Muscle of leg (tissue), 16 donors: ENCODE measurements at places on chromosomes 11 and 22. TPM values are rescaled to one million over a fixed set of nuclear protein-coding genes. Genes with fewer than 3 reads are reported as not detected.

C11orf87 gene
- 0.09 TPM for total RNA-seq

MRPL17 gene
- 37.2 TPM for total RNA-seq

CNTN5 gene
- total RNA-seq = 6.2 TPM

OR52B4 gene
- total RNA-seq = not detected

KCTD14 gene
- total RNA-seq = 0.89 TPM

TRPM5 gene
- total RNA-seq = under 0.01 TPM

CD3E gene
- 0.13 TPM for total RNA-seq

GAB4 gene
- total RNA-seq = not detected

DNA sequence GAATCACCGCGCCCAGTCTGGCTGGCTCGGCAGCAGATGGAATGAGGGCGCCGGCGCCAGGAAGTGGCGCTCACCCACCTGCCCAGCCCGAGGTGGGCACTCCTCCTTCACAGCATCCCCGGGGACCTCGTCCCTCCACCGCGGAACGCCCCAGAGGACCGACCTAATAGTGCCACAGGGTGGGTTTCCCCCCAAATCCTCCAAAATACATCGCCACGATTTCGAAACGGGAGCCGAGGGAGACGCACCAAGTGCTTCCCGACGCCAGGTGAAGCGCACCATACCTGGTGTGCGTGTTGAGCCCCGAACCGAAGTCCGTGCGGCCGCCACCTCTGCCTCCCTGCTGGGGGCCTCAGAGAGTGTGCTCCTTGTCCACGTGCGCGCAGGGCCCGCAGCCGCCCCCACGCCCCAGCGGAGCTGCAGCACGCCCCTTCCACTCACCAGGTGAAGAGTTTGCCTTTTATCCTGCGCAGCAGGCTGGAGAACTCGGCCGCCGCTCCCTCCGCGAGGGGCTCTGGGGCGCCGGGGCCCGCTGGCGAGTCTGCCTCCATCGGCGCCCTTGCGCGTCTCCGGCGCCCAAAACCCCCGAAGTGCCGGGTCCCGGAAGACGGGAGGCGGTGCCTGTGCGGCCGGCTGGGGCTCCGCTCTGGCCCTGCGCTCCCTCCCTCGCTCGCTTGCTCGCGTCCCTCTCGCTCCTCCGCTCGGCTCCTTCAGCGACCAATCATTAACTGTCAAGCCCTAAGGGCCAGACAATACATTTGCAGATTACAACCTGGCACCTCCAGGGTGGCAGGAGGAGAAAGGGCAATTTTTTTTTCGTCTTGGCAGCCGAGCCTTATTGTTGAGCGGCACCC is at the start of gene SLC35F2:
Gene SLC35F2, minus strand, starts transcription at position 571 of the 854 bp plus-strand sequence. Its CDS starts 20 bp downstream, at position 551.
- H3K4me3 ChIP-seq = peak within 1 kb of the TSS; percentile 66
- peak; percentile 51 for DNase-seq
- H3K36me3 ChIP-seq = no peaks in the 10 kb centered on the region

GRCh38 chr11:83170865-83171264 is 13.9 kb downstream of the PCF11 start:
- H3K27ac ChIP-seq = no peak overlapping the region
- H3K4me3 ChIP-seq = no peak overlapping the region
- peaks cover 3% of the 10 kb centered on the region for H3K4me1 ChIP-seq
- H3K36me3 ChIP-seq = peaks cover 53% of the 10 kb centered on the region
- no peak for DNase-seq

- peaks cover 16% of the 10 kb centered on the region for H3K4me1 ChIP-seq
- H3K27me3 ChIP-seq = no peaks in the 10 kb centered on the region
- peaks cover 3% of the 10 kb centered on the region for H3K36me3 ChIP-seq
- no peak for DNase-seq
Observed at GRCh38 chr11:36061471-36061870, 117.6 kb downstream of the LDLRAD3 start.

- H3K4me3 ChIP-seq = no peak overlapping the region
- H3K4me1 ChIP-seq = peaks cover 15% of the 10 kb centered on the region
- no peaks in the 10 kb centered on the region for H3K36me3 ChIP-seq
- DNase-seq = peak; percentile 76
- no peak overlapping the region for H3K27ac ChIP-seq
Observed at GRCh38 chr22:48092866-48093265, 1330.4 kb downstream of the TBC1D22A start.

GRCh38 chr11:255176-255575 is 18.4 kb downstream of the PSMD13 start:
- peaks cover 4% of the 10 kb centered on the region for H3K4me1 ChIP-seq
- no peak for DNase-seq
- no peak overlapping the region for H3K27ac ChIP-seq
- no peaks in the 10 kb centered on the region for H3K27me3 ChIP-seq

- H3K4me3 ChIP-seq = no peak overlapping the region
- no peaks in the 10 kb centered on the region for H3K27me3 ChIP-seq
- H3K27ac ChIP-seq = no peak overlapping the region
- no peak for DNase-seq
- no peaks in the 10 kb centered on the region for H3K4me1 ChIP-seq
Observed at GRCh38 chr11:68939583-68940555, 36.2 kb downstream of the IGHMBP2 start.

GRCh38 chr11:106161775-106162634 is 84.5 kb downstream of the AASDHPPT start:
- H3K27me3 ChIP-seq = no peaks in the 10 kb centered on the region
- no peak overlapping the region for H3K27ac ChIP-seq
- H3K36me3 ChIP-seq = no peaks in the 10 kb centered on the region
- H3K4me1 ChIP-seq = no peaks in the 10 kb centered on the region

GRCh38 chr11:35162745-35163144 is 23.8 kb downstream of the CD44 start:
- no peak overlapping the region for H3K27ac ChIP-seq
- H3K4me3 ChIP-seq = no peak overlapping the region
- H3K36me3 ChIP-seq = peaks cover 6% of the 10 kb centered on the region
- peak; percentile 54 for DNase-seq
- peaks cover 44% of the 10 kb centered on the region for H3K4me1 ChIP-seq

DNA sequence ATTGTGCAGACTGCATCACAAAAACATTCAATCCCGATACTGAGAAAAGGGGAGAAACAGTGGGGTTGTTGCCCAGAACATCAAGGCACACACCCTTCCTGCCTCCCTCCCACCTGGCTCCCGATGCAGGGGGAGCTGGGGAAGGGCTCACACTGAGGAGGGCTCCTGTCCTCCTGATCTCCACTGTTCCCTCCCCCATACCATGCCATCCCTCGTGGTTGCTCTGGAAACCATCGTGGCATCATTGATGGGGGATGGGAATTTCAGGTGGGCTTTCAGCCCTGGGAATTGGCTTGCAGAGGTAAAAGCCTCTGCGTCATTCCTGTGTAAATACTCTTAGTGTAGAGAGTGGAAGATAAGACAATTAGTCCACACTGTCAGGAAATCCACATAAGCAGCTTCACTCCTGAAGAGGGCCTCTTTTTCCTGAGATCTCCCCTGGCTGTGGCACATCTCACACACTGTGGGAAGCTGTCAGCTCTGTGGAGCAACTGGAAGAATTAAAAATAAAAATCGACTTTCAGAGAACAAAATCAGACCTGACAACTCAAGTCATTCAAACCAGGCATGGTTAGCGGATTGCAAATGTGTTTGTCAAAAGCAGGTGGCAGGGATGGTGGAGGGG is 176.0 kb downstream of the CHST1 start:
- no peak overlapping the region for H3K4me3 ChIP-seq
- H3K27ac ChIP-seq = no peak overlapping the region
- DNase-seq = no peak
- peaks cover 3% of the 10 kb centered on the region for H3K27me3 ChIP-seq
- no peaks in the 10 kb centered on the region for H3K36me3 ChIP-seq

DNA sequence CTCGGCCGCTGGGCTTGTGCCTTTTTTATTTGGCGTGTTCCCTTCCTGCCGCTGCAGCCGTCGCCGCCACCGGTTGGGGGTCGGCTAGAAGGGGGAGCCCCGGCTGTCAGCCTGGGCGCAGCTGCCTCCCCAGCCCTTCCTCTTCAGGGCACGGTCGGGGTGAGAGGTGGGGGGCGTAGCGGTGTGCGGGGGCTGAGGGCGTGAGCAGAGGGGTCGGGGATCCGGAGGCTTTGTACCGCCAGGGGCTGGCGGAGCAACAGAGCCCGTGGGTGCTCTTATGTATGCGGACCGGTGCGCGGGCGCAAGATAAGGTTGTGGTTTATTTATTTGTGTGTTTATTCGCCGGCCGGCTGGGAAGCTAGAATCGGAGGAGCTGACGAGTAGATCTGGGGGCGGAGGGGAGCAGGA is 477 bp downstream of the ZBTB16 start:
- DNase-seq = no peak
- H3K27me3 ChIP-seq = peaks cover 43% of the 10 kb centered on the region
- peaks cover 8% of the 10 kb centered on the region for H3K36me3 ChIP-seq
- H3K27ac ChIP-seq = peak overlapping the region; percentile 75

DNA sequence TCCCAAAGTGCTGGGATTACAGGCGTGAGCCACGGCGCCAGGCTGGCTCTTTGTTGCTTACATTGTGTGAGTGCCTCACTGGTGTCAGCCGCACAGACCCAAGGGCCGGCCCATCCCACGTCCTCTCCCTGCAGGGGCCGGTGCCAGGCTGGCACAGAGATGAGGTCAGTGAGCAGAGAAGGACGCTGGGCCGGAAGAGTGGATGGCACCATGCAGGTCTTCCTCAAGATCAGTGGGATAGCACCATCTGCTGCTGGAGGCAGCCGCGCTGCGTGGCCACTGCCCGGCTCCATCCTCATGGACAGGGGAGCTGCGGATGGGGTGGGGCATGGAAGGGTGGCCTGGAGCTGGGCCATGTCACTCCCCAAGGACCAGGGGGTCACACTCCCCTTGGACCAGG is 22.0 kb upstream of the FGF4 start:
- H3K27me3 ChIP-seq = peaks cover 7% of the 10 kb centered on the region
- H3K4me3 ChIP-seq = no peak overlapping the region
- H3K27ac ChIP-seq = no peak overlapping the region
- H3K4me1 ChIP-seq = peaks cover 4% of the 10 kb centered on the region
- DNase-seq = no peak

GRCh38 chr11:57349491-57350274 is 11.5 kb downstream of the P2RX3 start:
- no peak overlapping the region for H3K27ac ChIP-seq
- peak; percentile 60 for DNase-seq
- no peaks in the 10 kb centered on the region for H3K36me3 ChIP-seq
- peaks cover 18% of the 10 kb centered on the region for H3K4me1 ChIP-seq

- no peaks in the 10 kb centered on the region for H3K36me3 ChIP-seq
- H3K27me3 ChIP-seq = no peaks in the 10 kb centered on the region
- H3K27ac ChIP-seq = no peak overlapping the region
- H3K4me3 ChIP-seq = no peak overlapping the region
Observed at GRCh38 chr11:103581760-103582159, 454.7 kb upstream of the DDI1 start.

GRCh38 chr11:24833573-24833972 is 336.7 kb downstream of the LUZP2 start:
- no peaks in the 10 kb centered on the region for H3K27me3 ChIP-seq
- no peaks in the 10 kb centered on the region for H3K4me1 ChIP-seq
- no peak overlapping the region for H3K27ac ChIP-seq

DNA sequence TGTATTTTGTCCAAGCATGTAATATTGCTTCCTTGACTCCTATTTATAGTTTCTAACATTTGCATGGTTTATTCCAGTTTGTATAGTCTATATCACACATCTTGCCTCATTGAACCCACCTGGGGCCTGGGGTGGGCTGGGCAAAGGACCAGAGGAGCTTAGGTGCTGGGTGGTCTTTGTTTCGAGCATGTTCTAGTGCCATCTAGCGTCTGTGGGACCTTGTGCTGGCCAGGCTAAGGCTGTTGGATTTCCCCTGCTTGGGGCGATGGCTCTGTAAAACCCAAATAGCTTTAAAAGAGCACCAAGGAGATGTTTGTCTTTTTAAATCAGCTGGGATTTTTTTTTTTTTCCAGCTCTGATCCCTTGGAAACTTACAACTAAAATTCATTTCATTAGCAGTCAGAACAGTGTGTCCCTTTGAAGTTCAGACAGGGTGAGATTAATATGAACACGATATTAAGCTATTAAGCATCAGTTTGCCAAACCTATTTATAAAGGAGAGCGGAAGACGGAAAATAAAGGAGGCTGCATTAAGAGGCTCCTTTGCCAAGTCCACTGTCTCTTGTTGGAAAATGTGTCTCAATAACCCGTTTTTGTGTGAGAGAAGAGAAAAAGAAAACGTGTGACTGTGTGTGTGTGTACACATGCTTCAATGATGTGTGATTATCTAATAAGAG is 157.4 kb downstream of the COMMD9 start:
- H3K36me3 ChIP-seq = peaks cover 6% of the 10 kb centered on the region
- H3K4me3 ChIP-seq = no peak overlapping the region
- peak; percentile 90 for DNase-seq

GRCh38 chr11:48169717-48170116 is 46.9 kb upstream of the OR4B1 start:
- H3K27me3 ChIP-seq = no peaks in the 10 kb centered on the region
- H3K4me1 ChIP-seq = peaks cover 21% of the 10 kb centered on the region
- H3K4me3 ChIP-seq = no peak overlapping the region
- no peaks in the 10 kb centered on the region for H3K36me3 ChIP-seq
- H3K27ac ChIP-seq = peak overlapping the region; percentile 59
- peak; percentile 49 for DNase-seq

DNA sequence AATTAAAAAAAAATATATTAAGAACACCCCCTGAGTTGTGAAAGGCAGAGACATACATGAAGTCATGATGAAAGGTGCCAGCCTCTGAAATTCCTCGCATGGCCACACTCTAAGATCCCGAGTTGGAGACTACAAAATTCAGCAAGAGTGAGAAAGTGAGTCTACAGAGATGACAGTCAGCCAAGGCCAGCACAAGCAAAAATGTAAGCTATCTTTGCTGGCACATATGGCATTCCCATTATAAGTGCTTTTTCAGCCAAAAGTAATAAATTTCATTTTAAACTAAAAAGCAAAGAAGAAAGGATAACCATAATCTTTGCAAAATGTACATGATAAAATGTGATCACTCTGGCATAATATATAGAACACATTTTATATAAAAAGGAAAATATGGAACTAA is 40.6 kb downstream of the FANCF start:
- DNase-seq = peak; percentile 69
- H3K4me1 ChIP-seq = no peaks in the 10 kb centered on the region
- no peak overlapping the region for H3K4me3 ChIP-seq
- H3K27me3 ChIP-seq = no peaks in the 10 kb centered on the region
- H3K36me3 ChIP-seq = no peaks in the 10 kb centered on the region
- no peak overlapping the region for H3K27ac ChIP-seq

GRCh38 chr22:24498824-24499223 is 3.7 kb downstream of the UPB1 start:
- no peak overlapping the region for H3K4me3 ChIP-seq
- H3K27ac ChIP-seq = no peak overlapping the region
- no peaks in the 10 kb centered on the region for H3K36me3 ChIP-seq
- H3K4me1 ChIP-seq = peaks cover 19% of the 10 kb centered on the region
- peaks cover 28% of the 10 kb centered on the region for H3K27me3 ChIP-seq
- no peak for DNase-seq

- H3K4me3 ChIP-seq = no peak overlapping the region
- H3K27ac ChIP-seq = no peak overlapping the region
- no peaks in the 10 kb centered on the region for H3K4me1 ChIP-seq
- DNase-seq = no peak
- H3K36me3 ChIP-seq = no peaks in the 10 kb centered on the region
Observed at GRCh38 chr22:47300698-47301405, 538.4 kb downstream of the TBC1D22A start.

GRCh38 chr11:116849486-116849885 is 12.1 kb upstream of the APOA1 start:
- H3K4me1 ChIP-seq = peaks cover 10% of the 10 kb centered on the region
- H3K27ac ChIP-seq = no peak overlapping the region
- no peak overlapping the region for H3K4me3 ChIP-seq
- H3K27me3 ChIP-seq = no peaks in the 10 kb centered on the region
- H3K36me3 ChIP-seq = peaks cover 70% of the 10 kb centered on the region
